ENCODE measurements at places on chromosomes 6 and 20.

GRCh38 chr20:63626424-63627128 lies at the start of gene GMEB2:
Gene GMEB2, minus strand, starts transcription at chr20:63627101. Its CDS starts 7,704 bp downstream, at chr20:63619397.
- DNase-seq = no peak

DNA sequence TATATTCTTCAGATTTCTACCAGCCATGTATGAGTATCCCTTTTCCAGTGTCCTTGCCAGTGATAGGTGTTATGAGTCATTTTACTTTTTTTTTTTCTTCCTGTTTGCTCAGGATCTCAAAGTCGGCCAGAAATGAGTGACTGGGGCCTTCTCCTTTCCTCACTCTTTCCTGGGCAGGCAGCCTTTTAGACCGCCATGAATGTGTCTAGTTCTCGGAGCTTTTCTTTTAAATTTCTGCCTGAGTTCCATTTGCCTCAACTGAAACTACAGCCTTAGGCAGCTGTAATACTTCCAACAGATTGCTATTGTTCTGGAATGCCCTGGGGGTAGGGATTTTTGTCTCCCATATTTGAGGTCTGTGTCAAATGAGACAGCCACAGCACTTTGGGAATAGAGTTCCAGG lies 83.7 kb downstream of the STXBP5 start:
- DNase-seq = peak; percentile 72

GRCh38 chr6:113654396-113654795 lies 202.7 kb upstream of the MARCKS start:
- DNase-seq = peak; percentile 81

GRCh38 chr6:71410164-71410566 lies 121.6 kb downstream of the OGFRL1 start:
- no peak for DNase-seq

DNA sequence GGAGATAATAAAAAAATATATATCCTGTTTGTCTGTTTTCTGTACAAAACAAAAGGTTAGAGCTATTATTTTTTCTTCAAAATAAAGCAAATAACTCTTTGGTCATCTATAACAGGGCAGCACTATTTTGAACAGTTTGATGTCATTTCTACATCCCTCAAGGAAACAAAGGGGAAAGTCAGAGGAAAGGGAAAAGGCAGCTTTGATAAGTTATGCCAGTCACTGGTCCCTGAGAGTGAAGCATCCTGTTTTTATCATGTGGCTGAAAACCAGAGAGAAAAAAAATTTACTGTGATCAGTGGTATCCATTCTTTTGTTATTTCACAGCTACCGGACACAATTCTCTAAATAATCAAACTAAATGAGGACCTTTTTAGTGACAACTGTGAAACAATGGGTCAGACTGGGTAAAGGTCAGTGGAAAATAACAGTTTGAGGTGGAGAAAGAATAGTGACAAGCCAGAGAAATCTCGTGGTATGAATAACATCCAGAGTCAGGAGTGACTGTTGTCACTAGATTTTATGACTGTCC lies 356.0 kb downstream of the HDGFL1 start:
- DNase-seq = no peak

GRCh38 chr6:41327177-41327576 lies 8.2 kb upstream of the NCR2 start:
- DNase-seq = no peak
